ENCODE measurements at places on chromosomes 2 and 18.

DNA sequence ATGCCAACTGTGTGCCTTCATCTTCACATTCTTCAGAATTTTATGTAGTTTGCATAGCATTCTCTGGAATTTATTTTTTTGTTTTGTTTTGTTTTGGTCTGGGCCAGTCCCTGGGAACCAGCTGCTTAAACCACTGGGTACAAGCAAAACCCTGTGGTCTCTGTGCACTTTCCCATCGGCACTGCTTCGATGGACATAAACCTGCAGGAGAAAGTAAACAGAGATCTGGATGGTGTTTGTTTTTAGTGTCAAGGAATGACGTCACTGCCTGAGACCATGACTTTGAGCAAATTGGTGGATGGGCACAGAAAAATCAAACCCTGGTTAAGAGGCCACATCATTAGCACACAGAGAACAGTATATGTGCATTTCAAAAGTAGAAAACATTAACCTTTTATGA lies 64.7 kb upstream of the RASGRP3 start:
- DNase-seq = no peak

DNA sequence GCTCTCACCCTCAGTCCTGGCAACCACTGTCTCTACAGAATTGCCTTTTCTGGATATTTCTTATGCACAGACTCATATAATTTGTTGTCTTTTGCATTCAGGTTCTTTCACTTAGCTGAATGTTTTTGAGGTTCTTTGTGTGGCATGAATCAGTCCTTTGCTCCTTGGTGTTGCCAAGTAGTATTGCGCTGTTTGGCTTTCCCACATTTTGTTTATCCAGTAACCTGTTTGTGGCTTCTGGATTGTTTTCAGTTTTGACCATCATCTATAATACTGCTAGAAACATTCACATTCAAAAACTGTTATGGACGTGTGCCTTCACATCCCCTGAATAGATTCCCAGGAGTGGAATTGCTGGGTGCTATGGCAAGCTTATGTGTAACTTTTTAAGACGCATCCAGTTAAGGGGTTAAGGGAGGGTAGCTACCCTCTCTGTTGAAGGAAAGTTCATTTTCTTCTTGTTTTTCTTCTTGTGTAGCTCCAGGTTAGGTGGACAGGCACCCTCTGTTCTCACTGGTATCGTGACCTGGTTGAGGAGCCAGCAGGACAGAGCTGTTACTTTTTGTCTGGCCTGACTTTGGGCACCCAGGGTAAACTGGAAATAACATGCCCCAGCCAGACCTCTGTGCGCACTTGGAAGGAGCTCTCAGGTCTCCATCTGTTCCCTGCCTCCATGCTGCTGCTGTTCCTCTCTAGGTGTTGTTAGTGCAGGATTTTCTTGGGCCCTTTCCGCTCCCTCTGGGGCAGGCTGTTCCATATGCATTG lies 29.6 kb downstream of the ARHGAP25 start:
- DNase-seq = no peak

GRCh38 chr2:73614997-73615396 lies 27.2 kb downstream of the NAT8 start:
- DNase-seq = no peak

DNA sequence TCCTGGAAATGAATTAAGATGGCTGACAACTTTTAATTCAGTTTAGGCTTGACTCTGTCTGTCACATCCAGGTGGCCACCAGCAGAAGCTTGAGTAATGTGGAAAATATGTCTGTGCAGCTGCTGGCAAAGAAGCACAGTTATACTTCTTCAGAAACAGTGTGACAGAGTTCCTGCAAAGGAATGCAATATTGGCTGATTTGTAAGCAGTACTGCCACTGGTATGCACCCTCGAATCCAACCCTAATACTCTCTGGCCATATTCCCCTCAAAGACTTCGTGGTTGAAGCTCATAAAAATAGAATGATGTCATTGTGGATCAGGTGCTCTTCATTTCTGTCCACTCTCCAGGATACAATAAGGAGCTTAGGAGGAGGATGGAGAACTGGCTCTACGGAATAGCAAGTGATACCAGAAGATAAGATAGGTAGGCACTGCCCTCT lies 86.2 kb downstream of the METTL8 start:
- DNase-seq = no peak

GRCh38 chr18:490624-491023 lies 9.9 kb downstream of the COLEC12 start:
- DNase-seq = no peak

DNA sequence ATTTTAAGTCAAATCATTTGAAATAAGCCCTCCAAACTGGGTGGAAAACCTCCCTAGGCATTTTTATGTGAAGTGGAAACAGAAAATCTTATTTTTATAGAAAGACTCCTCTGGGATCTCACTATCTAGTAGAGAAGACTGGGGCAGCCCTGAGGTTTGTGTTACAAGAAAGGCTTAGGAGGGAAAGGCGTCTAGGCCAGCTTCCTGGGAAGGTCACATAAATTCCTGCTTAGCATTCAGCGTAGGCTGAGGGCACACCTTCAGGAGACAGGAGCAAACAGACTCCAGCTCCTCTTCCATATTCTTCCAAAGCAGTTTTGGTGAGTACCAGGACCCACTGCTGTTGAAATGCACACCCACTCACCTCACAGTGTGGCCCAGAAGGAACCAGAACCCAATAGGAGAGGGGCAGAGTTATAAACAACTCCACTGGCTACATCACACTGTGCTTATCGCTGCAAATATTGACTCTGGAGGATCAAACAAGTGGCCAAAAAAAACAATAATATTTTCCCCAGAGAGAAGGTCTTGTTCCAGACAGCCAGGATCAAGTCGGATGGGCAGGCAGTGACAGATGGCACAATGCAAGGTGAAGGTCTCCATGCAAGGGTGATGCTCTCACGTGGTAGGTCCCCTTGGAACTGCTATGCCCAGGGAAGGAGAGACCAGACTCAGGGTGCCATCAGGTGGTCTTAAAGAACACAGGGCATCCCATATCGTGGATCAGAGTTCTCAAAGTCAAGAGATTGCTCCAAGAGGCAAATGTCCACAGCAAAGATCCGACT lies 17.7 kb upstream of the IGFBP2 start:
- no peak for DNase-seq

Measured in stimulated activated CD8-positive, alpha-beta memory T cell treated with anti-CD3 and anti-CD28 coated beads, Interleukin-15, amount 100 ng/mL, for 24 hours (primary cell).